Stimulated activated CD8-positive, alpha-beta memory T cell treated with anti-CD3 and anti-CD28 coated beads, Interleukin-7, amount 100 ng/mL, for 1 hour (primary cell): ENCODE measurements at places on chromosomes 2 and 18.

DNA sequence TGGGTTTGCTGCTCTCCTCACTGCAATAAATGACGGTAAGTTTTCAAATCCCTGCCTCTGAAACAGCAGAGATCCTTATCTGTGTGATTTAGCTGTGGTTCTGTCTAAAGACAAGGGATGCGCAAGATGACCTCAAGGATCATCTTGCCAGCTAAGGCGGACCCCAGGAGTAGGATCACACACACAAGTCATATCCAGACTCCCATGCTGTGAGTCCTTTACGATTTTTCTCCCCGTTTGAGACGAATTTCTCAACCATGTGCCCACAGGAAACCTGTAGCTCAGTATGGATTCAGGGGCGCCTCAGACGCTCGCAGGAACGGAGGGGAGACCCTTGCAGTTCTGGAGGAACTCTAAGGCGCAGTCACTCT lies 11.1 kb upstream of the DCTN1 start:
- DNase-seq = no peak

GRCh38 chr2:101120124-101120996 lies 30.8 kb downstream of the TBC1D8 start:
- DNase-seq = no peak

DNA sequence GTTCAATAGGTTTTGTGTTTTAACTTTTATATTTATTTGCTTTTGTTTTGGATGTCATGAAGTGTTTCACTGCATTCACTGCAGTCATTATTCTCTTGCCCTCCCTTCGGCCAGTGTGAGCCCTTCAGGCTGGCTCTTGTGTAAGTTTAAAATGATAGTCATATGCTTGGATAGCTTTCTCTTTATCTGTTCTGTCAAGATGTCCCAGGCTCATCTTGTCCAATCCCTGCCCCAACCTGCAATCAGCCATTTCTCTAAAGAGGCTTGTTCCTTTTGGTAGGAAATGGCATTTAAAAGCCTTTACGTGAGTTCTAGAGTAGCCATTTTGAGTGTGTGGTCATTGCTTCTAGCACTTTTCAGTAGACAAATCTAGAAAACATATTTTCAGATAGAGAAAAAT lies 238.0 kb upstream of the SLC39A10 start:
- no peak for DNase-seq

GRCh38 chr18:76391038-76391437 lies 104.0 kb downstream of the ZNF516 start:
- DNase-seq = no peak
